ENCODE measurements at places on chromosomes 13 and 19.

GRCh38 chr13:94583926-94584325 lies 12.0 kb downstream of the TGDS start:
- DNase-seq = no peak

DNA sequence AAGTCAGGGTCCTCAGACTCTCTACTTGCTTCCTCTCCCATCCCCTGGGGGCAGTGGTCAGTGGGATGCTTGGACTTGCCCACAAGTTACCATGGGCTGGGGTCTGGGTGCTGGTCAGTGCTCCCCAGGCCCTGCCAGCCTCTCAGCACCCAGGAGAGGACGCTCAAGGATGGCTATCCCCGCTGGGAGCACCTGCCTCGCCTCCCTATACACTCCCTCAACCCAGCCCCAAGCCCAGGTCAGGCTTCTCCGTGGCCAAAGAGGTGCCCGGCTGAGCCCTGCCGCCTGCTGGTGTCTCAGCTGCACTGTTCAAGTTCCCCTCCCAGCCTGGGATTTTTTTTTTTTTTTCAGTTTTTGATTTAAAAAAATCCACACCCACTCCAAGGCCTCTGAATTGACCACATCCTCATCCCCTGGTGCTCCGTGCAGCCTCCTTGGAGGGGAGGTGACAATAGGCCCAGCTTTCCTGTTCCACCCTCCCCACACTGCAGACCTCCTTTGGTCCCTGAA lies 10.8 kb downstream of the F2RL3 start:
- peak; percentile 37 for DNase-seq

GRCh38 chr13:78241278-78241919 lies 322.8 kb upstream of the EDNRB start:
- DNase-seq = peak; percentile 70

DNA sequence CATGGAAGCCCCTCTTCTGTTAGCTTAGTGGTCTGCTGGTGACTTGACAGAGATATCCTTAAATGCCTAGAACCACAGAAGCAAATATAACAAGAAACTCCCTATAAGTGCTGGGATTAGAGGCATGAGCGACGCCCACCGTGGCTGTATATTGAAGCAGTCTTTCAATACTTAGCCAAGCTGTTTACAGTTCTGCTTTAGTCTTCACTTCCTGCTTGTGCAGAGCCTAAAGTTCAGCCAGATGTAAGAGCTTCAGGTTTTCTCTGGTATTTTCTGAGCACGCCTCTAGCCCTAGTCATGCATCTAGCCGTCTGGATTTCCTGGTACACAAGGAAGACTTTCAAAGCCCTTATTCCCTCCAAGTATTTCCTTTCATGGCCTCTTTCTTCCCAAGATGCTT lies 28.5 kb downstream of the TRPM4 start:
- no peak for DNase-seq

DNA sequence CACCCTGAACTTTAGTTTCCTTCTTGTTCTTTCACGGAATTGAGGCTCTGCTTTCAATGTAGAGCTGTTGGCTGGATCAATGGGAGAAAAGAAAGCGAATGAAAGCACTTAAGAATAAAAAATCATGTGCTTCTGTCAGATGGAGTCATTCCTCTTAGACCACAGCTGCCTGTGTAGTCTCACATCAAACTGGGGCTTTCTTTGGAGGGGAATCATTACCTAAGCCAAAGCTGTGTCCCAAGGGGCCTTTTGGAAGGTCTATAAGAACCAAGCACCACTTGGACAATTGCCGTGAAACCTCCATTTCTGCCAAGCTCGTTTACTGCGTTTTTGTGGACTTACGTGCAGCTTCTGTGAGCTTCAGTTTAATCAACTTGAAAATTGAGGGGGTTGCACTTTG lies 44.2 kb upstream of the RNF113B start:
- DNase-seq = no peak

- no peak for DNase-seq
These were observed 20.3 kb downstream of the INTS6 start for GRCh38 chr13:51432576-51432975.

- peak; percentile 59 for DNase-seq
These were observed 24.5 kb upstream of the SLC7A1 start for GRCh38 chr13:29619995-29620394.

GRCh38 chr19:55490478-55491432 lies 2.5 kb downstream of the SSC5D start:
- DNase-seq = peak; percentile 40

DNA sequence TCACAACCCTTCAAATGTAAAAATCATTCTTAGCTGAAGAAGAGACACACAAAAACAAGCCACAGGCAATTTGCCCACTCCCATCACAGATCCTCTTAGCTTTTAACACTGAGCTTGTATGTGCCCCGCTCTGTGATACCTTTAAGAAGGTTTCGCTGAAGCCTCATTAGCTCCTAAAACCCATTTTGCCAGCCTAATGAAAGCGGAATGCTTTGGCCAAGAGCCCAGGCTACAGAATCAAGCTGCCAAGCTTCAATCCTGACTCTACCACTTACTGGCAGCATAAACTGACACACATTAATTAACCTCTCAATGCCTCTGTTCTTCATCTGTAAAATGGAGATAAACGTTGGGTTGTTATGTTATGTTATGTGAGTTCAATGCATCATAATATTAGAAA lies 10.5 kb downstream of the ZNF112 start:
- no peak for DNase-seq

DNA sequence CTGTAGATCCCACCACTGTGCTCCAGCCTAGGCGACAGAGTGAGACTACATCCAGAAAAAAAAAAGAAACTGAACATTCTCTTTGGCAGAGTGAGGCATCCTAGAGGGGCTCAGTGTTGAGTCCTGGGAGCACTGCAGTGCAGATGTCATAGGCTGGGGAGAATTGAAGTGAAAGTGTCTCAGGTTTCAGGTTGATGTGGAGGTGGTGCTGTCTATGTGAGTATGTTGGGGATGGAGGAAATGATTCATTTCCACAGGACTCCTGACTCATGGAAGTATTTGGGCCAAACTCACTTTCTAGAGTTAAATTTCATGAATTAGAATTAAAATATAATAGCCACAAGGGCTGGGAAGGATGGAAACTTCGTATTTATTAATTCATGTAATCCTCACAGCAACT lies 134.4 kb upstream of the TSC22D1 start:
- peak; percentile 90 for DNase-seq
